ENCODE measurements at places on chromosomes 4 and X. TPM values are rescaled to one million over a fixed set of nuclear protein-coding genes. Genes with fewer than 3 reads are reported as not detected.

DNA sequence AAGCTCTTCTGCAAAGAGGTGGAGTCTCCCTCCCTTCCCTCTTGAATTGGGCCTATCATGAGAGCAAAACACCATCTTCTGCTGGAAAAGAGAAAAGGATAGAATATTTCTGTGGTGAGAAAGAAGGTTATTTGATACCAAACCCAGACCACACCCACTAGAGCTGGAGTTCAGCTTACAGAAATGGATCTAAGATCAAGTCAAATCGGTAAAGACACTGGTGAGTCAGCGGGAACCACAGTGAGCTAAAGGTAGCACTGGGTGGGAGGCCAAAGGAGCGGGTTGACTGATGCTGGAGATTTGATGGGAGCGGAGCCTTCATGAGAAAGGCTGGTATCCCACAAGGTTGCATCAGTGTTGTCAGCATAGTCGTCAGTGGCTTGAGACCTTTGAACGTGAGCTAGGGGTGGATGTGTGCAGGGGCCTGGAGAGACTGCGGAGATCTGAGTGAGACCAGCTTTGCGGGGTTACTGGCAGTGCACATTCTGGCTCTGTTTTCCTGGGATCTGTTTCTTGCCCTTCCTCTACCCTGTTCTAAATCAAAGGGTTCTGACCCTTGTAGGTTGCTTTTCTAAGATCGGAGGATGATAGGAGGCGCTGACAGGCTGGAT is 106.4 kb upstream of the SCOC start:
- DNase-seq, result no peak

DNA sequence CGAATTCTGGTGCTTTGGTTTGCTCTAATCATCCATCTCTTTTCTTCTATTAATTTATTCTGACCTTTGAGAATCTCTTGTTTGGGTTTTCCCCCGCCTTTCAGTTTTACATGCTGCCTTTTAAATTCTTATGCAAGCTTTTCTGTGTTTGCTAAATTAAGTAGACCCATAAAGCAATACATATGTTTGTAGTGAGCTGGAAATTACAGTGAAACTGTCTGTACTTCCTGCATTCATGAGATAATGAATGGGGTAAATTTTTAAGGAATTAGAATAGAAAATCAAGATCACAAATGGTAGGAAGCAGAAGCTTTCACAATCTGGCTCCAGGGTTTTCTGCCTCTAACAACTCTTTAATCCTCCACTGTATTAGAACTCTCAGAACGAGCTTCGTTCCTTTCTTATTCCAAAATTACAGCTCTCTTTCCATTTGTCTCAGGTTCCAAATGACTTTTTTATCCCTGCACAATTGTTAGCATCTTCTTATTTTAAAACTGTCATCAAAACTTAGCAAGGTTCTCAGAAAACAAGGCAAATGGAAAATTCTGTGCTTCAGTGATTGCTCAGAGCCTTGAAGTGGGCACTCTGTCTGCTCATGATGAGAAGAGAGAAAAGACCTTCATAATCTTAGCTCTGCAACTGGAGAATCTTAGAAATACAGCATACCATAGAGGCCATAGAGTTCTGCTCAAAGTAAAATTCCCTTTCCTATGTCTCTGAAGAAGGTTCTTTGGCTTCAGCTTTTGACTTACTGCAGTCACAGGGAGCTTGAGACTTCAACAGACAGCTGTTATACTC is 108.2 kb downstream of the EGF start:
- no peak for DNase-seq

- no peak for DNase-seq
Measured at GRCh38 chr4:100823066-100823992, 305.5 kb upstream of the EMCN start.

- DNase-seq, result no peak
Measured at GRCh38 chr4:77007358-77008230, 58.0 kb downstream of the SEPTIN11 start.

DNA sequence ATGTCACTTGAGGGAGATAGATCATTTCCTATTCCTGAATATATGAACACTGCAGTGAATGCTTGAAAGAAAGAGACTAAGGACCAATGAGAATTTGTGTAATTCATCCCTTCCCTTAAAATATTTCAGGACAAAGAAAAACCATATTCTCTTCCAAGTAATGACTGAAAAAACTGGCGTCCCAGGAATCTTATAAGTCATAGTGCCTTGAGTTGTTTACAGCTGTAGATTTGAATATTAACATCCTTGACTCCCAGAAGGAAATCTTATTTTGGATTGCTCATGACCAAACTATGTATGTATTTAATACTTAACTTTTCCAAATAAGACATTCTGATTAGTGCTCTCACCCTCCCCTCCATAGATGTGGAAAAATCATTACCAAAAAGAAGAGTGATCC is 55.5 kb downstream of the CLDN22 start:
- DNase-seq, result no peak

- DNase-seq, result peak; percentile 45
Measured at GRCh38 chr4:121551881-121552280, 144.9 kb downstream of the ANXA5 start.

DNA sequence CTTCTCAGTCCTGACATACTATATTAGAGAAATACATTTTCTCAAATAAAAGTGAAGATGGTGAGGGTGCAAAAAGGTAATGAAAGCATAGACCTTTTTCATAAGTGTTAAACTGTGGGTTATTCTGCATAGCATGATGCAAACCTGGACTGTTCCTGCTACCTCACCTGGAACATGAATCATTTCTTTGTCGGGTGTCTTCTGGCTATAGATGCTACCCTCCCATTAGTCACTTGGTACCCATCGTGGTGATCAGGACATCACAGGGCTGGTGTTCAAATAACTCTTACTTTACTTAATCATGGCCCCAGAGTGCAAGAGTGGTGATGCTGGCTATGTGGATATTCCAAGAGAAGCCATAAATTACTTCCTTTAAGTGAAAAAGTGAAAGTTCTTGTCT is 264.7 kb upstream of the AGA start:
- DNase-seq, result no peak

DNA sequence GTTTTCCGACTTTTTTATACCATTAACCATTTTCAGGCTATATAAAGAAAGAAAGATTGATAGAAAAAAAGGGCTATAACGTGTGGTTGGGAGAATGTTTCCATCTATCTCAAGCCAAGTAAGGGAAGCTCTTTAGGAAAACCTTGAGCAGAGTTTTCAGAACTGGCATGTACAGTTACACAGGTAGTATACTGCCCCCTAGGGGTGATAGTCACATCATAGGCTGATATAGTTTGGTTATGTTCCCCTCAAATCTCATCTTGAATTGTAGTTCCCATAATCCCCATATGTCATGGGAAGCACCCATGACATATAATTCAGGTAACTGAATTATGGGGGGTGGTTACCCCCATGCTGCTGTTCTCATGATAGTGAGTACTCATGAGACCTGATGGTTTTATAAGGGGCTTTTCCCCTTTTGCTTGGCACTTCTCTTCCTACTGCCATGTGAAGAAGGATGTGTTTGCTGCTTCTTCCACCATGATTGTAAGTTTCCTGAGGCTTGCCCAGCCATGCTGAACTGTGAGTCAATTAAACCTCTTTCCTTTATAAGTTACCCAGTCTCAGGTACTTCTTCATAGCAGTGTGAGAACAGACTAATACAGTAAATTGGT is 186.8 kb downstream of the TMA16 start:
- peak; percentile 38 for DNase-seq

DNA sequence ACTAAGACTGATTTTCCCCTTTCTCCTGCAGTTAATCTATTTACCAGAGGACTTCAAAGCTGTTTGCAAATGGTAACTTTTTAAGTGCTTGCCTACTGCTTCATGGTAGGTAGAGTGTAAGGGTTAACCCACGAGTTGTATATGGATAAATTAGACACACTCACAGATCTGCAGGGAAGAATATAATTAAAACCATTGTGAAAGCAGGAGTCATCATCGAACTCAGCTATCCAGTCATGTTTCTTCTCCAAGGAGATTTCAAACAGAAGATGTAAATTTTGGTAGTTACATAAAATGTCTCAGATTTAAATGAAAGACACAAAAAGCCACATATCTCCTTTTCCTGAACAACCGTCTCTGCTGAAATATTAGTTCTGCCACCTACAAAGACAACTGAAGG is 549 bp upstream of the XG start:
- no peak for DNase-seq

DNA sequence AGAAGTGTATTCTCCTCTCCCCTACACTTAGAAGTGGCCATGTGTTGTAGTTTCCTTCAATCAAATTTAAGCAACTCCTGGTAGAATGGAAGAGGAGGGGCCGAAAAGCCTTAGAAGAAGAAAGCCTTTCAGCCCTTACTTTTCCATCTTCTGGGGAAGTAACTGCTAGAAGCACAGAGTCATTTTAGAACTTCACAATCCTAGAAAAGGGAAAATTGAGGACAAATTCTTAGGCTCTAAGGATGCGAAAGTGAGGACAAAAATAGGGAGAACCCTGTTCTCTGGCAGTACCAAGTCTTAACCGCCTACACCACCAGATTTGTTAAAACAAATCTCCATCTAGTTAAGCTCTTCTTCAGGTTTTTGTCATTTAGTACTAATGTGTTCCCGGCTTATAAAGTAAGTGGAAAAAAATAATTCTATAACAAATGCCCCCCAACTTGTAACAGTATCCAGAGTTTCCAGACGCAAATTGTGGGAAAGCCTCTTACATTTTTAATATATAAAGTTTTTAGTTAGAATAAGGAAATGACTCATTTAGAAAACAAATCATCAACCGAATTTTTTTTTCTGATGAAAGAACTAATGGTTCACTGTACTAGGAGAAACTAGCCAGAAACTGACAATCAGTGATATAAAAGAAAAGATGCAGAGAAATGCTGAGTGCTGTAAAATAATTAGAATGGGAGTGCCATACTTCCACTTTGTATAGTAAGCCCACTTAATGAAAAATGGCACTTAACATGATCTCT is 76.0 kb downstream of the ARAP2 start:
- DNase-seq, result no peak

DNA sequence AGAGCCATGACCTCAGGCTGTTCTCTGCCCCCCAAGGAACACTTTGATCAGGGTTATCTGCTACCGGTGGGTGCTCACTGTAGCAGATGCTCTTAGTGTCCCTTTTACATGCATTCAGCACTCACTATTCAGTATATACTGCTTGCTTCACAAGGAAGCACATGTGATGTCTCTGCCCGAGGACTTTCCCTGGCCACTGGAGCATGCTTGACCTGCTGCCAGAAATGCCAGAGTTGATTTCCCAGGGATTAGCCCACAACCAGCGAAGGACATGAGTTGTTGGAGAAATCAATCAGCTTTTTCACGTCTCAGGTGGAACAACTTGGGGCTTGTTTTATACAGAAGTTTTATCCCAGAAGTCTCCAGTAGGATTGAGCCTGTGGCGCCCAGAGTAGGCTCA is 51.2 kb upstream of the RPS6KA3 start:
- no peak for DNase-seq

- no peak for DNase-seq
Measured at GRCh38 chr4:184014301-184014700, 109.2 kb downstream of the STOX2 start.

GRCh38 chrX:86946569-86946968 is 571.0 kb upstream of the KLHL4 start:
- no peak for DNase-seq

DNA sequence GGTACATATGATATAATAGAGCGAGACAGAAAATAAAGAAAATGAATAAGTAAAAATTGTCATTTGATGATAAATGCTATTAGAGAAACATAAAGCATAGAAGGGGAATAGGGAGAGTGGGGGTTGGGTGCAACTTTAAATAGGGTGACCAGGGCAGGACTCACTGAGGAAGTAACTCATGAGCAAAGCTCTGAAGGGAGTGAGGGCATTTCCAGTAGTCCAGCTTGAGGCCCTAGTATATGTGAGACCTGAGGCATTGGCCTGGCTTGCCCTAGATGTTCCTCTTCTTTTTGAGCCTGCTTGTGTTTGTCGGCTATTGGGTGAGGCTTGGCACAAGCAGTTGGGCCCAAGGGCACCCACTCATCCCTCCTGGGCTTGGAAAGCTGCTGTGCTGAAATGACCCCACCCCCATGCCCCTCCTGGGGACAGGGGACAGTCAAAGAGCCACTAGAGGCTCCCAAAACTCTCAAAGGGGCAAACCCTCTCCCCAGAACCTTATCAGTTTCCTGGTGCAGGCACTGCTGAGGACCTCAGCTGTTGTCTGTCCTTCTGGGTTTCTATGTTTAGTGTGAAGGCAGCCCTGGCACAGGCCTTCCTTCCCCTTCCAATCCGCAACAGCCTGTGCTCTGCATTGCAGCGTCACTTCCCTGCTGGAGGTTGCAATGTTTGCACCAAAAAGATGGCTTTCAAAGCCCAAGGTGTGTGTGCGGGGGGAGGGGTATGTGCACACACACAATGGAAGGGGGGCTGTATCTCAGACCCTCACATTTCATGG is 40.1 kb downstream of the APLN start:
- DNase-seq, result no peak

DNA sequence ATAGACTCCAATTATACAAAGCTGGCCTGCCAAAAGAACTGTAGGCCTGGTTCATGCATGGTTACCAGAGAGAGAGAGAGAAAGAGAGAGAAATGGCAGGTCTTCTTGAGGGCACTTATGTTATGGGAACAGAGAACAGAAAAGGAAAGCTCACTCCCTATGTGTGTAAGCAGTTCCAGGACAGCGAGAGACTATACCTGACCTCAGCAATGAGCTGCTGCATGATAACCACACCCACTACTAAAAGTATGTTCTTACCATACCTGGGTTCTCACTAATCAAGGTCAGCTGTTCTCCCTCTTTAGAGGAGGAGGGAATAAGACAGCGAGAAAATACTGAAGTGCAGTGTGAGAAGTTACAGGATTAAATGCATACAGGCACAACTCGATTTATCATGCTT is 583.3 kb downstream of the GBA3 start:
- DNase-seq, result no peak

- DNase-seq, result no peak
Measured at GRCh38 chr4:56870946-56871345, 36.8 kb upstream of the REST start.

GRCh38 chr4:2937986-2938385 is 25.2 kb downstream of the NOP14 start:
- DNase-seq, result peak; percentile 52

DNA sequence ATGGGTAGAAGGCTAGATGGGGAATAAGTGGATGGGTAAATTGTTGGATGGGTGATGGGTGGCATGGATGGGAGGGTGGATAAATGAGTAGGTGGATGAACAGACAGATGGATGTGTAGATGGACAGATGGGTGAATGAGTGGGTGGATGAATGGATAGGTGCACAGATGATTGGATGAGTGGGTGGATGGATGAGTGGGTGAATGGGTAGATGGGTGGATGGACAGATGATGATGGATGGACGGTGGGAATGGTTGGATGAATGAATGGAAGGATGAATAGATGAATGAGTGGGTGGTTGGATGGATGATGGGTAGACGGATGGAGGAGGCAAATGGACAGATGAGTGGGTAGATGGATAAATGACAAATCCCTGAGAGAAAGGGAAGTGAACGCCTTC is 68.3 kb downstream of the EVC2 start:
- no peak for DNase-seq

GRCh38 chr4:76950052-76950955 is 752 bp downstream of the SEPTIN11 start:
- peak; percentile 33 for DNase-seq

- DNase-seq, result no peak
Measured at GRCh38 chr4:137558951-137559350, 26.7 kb upstream of the PCDH18 start.

ABCG2 gene
- 7.4 TPM for total RNA-seq

RGN gene
- total RNA-seq, result 265 TPM

NR3C2 gene
- total RNA-seq, result 11.8 TPM

CSAG2 gene
- total RNA-seq, result not detected

STAP1 gene
- not detected for total RNA-seq

AREG gene
- 0.54 TPM for total RNA-seq

KANTR gene
- 11.1 TPM for total RNA-seq

MTTP gene
- 0.26 TPM for total RNA-seq

NEUROG2 gene
- not detected for total RNA-seq

ATP8A1 gene
- 45.0 TPM for total RNA-seq
